ENCODE measurements at places on chromosomes 7 and 10. TPM values are rescaled to one million over a fixed set of nuclear protein-coding genes. Genes with fewer than 3 reads are reported as not detected.

LBX1 gene
- total RNA-seq, result not detected

FAM25C gene
- not detected for total RNA-seq

KRIT1 gene
- 80.5 TPM for total RNA-seq

EVX1 gene
- total RNA-seq, result not detected

SLC13A1 gene
- not detected for total RNA-seq

ZNF777 gene
- total RNA-seq, result 5.4 TPM

SPDYE16 gene
- not detected for total RNA-seq

SUGCT gene
- total RNA-seq, result 3.6 TPM

HEPACAM2 gene
- not detected for total RNA-seq

LRRC61 gene
- total RNA-seq, result 3.2 TPM

HSPA12A gene
- 55.1 TPM for total RNA-seq

SEMA3E gene
- 6.3 TPM for total RNA-seq

TSPAN15 gene
- total RNA-seq, result 59.2 TPM

ZNF365 gene
- total RNA-seq, result not detected

NACAD gene
- 3.2 TPM for total RNA-seq

PNLIP gene
- total RNA-seq, result not detected

DIP2C gene
- total RNA-seq, result 56.5 TPM

PTPN20 gene
- 0.95 TPM for total RNA-seq
